Stimulated activated CD4-positive, alpha-beta T cell treated with anti-CD3 and anti-CD28 coated beads, Interleukin-4, amount 100 ng/mL, for 48 hours (primary cell): ENCODE measurements at places on chromosomes 5 and 9.

DNA sequence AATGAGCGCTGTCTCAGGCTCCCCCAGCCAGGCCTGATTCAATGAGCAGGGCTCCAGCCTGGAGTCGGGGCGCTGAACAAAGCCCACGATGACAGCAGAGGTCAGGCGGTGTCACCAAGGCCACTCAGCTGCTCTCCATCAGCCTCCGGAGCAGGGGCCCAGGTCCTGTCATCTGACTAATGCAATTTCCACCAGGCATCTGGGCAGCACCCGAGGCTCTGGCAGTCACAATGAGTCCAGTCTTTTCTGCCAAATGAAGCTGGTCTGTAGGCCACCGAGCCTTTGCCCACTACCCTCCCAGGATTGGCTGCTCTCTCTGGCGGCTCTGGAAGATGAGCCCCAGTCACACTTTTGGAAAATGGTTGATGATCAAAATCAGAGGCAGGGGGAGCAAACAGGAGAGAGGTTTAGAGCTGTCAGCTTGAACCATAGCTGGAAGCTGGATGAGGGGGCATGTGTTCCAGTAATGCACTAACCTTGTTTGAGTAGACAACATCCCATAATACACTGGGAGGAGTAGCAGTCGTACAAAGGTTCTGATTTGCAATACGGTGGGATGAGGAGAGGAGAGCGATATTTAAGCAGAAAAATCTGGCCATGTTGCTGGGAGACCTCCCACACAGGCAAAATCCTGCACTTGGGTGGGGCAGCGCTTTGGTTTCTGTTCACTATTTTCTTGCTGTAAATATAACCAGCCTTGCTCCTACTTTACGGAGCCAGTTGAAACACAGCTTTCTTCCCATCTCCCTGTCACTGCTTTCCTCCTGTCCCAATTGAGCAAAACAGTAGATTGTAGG lies 306.4 kb upstream of the PANK3 start:
- DNase-seq, result no peak

GRCh38 chr5:89733772-89734171 lies 675.8 kb downstream of the CETN3 start:
- DNase-seq, result no peak

DNA sequence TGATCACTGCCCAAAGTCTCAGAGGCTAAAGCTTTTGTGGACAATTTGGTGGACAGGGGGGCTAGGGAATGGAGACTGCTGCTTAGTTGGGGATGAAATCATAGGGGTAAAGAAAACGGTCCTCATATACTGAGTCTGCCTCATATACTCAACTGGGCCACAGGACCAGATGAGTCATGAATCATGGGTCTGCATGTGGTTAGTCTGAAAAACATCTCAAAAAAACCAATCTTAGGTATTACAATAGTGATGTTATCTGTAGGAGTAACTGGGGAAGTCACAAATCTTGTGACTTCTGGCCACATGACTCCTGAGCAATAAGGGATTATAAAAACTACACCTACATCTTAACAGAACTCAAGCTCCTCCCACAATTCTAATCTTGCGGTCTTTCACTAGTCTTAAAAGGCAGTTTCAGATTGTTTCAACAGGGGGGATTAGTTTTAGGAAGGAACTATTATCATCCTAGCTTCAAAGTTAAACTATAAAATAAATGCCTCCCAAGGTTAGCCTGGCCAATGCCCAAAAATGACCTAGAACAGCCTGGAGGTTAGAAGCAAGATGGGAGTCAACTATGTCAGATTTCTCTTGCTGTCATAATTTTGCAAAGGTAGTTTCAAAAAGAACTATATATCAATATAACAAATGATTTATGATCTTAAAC lies 17.5 kb downstream of the TMEM161B start:
- no peak for DNase-seq

GRCh38 chr9:131740898-131741297 lies 1.0 kb upstream of the RAPGEF1 start:
- no peak for DNase-seq

GRCh38 chr5:169146158-169146557 lies 154.8 kb downstream of the SLIT3 start:
- DNase-seq, result no peak

- no peak for DNase-seq
Measured at GRCh38 chr9:5951686-5952211, 61.1 kb downstream of the MLANA start.

- DNase-seq, result no peak
Measured at GRCh38 chr5:3428334-3428733, 167.3 kb upstream of the IRX1 start.

- no peak for DNase-seq
Measured at GRCh38 chr5:67255881-67256280, 59.3 kb upstream of the CD180 start.
